Endodermal cell (in vitro differentiated cells): ENCODE measurements at places on chromosomes 5 and 9.

- DNase-seq, result no peak
Observed at GRCh38 chr5:61525512-61526206, 193.6 kb downstream of the ZSWIM6 start.

DNA sequence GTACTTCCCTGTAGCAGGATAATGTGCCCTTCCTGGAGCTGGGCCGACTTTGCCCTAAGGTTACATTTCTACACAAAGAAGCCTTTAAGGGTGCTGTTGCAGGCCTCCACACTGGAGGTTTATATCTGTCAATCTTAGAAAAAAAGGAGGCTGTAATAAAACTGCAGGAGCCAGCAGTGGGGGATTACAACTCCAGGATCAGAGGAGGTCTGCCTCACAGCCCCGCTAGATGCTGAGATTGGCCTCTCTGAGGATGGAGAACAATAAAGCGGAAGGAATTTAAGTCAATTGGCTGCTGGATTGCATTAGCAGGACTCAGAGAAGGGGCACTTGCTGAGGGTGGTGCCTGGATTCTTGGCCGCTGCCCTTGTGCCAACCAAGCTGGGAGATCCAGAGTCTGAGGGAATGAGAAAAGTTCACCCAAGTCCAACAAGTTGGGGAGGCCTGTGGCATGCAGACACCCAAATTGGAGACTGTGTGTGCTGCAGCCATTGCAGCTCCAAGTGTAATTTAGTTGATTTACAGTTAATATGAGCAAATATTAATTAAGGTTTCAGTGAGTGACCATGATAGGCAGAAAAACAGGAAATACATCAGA, 99.0 kb upstream of the SSBP2 start:
- DNase-seq, result no peak

DNA sequence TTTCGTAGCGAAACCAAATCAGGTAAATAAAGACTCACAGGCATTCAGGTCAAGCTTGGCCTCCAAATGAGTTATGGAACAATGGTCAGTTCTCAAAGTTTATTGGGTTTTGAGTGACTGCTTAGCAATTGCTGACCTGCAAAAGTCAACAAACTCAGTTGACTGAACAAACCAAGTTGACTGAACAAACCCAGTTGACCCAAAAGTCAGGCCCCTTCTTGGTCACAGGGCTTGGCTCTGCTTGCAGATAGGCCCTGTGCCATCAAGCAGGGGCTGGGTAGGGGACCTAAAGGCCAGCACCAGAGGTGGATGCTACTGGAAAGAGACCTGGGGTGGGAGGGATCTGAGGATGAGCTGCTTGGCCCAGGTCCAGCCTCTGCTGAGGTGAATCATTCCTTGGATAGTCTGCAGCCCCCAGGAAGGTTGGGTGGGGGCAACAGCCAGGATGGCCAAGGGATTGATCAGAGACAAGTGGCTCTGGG, 64.6 kb downstream of the GADD45G start:
- DNase-seq, result peak; percentile 26

DNA sequence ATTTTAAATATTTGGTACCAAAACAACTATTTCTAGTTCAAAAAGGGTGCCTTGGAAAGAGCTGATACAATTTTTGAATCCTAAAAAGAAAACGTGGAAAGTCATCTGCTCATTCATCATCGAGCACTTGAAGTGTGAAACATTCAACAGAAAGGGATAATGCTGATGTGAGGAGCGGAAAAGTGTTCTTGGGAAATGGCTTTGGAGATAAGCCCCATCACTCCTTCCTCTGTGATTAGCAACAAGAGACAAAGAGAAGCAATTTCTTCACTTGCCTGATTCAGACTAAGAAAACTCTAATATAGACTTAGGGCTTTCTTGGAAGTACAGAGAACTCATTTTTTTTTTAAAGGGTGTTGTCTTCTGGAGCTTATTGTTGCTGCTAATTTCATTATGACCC, 74.9 kb downstream of the C9orf152 start:
- DNase-seq, result no peak

DNA sequence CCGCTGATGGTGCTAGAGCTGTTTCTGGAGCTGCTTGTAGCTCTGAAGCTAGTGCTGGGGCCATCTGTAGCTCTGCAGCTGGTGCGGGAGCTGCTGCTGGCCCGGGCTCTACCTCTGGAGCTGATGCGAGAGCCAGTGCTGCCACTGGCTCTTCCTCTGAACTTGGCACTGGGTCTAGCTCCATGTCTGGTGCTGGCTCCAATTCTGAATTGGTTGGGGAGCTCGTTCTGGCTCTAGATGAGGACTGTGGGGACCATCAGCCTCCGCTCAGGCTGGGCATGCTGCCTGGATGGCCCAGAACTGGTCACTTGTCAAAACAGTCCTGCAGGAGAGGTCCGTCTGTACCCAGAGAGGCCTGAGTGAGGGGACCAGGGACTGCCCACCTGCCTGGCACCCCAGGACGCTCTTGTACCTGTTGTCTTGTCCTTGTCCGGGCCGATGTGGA, 21.5 kb downstream of the OBP2B start:
- DNase-seq, result no peak

- DNase-seq, result peak; percentile 36
Observed at GRCh38 chr5:135447298-135447929, at the start of gene DCANP1. Gene DCANP1, minus strand, starts transcription at chr5:135447348. Its CDS starts 240 bp downstream, at chr5:135447108.

GRCh38 chr9:99272836-99273235, 50.8 kb downstream of the SEC61B start:
- DNase-seq, result no peak

DNA sequence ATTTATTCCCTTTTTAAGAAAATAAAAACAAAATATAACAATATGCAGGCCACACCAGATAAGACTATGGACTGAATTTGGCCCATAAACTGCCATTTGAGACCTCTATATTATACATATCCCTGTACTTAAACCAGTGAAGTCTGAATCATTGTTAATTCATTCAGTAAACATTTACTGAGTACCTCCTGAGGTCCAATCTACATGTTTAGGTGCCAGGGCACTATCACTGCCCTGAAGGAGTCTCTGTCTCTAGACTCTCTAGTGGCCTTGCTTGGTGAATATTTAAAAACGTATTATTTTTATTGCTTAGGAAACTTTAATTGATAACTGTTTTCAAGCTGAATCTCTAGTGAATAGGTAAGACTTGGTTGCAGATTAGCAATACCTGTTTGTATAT, 74.7 kb upstream of the ELL2 start:
- DNase-seq, result no peak

DNA sequence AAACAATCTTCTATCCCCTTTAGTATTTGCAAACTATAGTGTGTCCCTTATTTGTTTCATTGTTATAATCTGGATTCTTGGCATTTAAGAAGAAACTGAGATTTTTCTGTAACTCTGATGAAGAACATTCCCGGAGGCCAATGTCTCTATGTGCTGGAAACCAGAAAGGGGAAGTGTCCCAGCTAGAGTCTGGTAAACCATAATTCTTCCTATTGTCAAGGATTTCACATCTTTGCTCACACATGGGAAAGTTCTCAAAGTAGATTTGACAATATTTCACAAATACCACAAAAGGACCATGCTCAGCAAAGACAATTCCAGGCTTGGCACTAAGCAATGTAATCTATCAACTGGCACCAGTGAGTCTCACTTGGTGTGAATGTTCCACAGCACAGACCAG, 146.8 kb downstream of the MUSK start:
- no peak for DNase-seq

DNA sequence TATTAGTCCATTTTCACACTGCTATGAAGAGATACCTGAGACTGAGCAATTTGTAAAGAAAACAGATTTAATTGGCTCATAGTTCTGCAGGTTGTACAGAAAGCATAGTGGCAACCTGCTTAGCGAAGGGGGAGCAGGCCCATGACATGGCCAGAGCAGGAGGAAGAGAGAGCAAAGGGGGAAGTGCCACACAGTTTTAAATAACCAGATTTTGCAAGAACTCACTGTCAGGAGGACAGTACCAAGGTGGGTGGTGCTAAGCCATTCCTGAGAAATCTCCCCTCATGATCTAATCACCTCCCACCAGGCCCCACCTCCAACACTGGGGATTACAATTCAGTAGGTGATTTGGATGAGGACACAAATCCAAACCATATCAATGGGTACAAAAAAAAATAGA, 16.8 kb upstream of the PCSK5 start:
- no peak for DNase-seq

DNA sequence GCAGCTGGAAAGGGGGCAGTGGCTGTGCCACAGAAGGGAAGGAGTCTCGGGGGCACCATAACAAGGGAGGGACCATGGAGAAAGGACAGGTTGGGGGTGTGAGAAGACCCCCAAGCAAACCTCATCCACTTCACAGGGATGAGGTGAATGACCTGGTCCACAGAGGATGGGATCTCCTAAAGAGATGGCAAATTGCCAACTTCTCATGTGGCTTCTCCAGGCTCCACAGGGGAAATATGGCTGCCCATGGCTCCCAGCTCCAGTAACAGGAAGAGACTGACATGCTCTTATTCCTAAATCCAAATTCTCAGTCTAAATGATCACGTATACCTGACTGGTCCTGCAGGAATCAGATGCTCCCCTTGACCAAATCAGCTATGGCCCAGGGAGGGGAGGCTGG, 340.4 kb downstream of the SPOCK1 start:
- no peak for DNase-seq

GRCh38 chr9:21592063-21592338, 109.9 kb upstream of the IFNE start:
- DNase-seq, result no peak

GRCh38 chr9:89608641-89609335, 4.0 kb downstream of the GADD45G start:
- DNase-seq, result no peak

DNA sequence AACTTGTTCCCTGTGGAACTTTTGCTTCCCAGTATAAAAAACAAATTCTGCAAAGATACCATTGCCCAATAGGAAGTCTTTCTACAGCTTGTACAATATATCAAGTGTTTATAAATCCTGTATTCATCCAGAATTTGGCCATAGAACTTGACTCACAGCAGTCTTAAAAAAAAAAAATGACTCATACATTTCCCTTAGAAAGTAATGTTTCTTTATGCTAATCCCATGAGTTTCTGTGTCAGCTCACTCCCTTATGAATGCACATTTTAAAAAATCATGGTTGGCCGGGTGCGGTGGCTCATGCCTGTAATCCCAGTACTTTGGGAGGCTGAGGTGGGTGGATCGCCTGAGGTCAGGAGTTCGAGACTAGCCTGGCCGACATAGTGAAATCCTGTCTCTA, 89.3 kb upstream of the DMRT1 start:
- no peak for DNase-seq

GRCh38 chr5:172549696-172550095, 91.4 kb upstream of the NEURL1B start:
- DNase-seq, result no peak

GRCh38 chr5:60271517-60271916, 378.0 kb upstream of the PDE4D start:
- DNase-seq, result no peak
